ENCODE measurements at places on chromosomes 11 and 22. TPM values are rescaled to one million over a fixed set of nuclear protein-coding genes. Genes with fewer than 3 reads are reported as not detected.

Gene BAD
- total RNA-seq, result 44.8 TPM

Gene B4GALNT4
- 88.9 TPM for total RNA-seq

Gene GAL3ST3
- 10.6 TPM for total RNA-seq

Gene DDIAS
- 1.6 TPM for total RNA-seq

Gene RASSF10
- 2.4 TPM for total RNA-seq

Gene CRY2
- total RNA-seq, result 40.4 TPM

Gene KLHL35
- total RNA-seq, result 28.5 TPM

Gene INSC
- 0.41 TPM for total RNA-seq

Gene DKK3
- 225 TPM for total RNA-seq

Gene PHRF1
- total RNA-seq, result 30.6 TPM

Gene SLC22A6
- 10.6 TPM for total RNA-seq

Gene DRD2
- total RNA-seq, result 1.6 TPM

Gene PRSS23
- total RNA-seq, result 23.6 TPM

Gene CLDN5
- 84.8 TPM for total RNA-seq

Gene CRYBA4
- total RNA-seq, result not detected

Gene TRIM51
- not detected for total RNA-seq

Gene MMP11
- total RNA-seq, result 18.8 TPM

Measured in frontal cortex (tissue), 4 donors.